Bronchial epithelial cell (primary cell): ENCODE measurements at places on chromosomes 7 and 10. TPM values are rescaled to one million over a fixed set of nuclear protein-coding genes. Genes with fewer than 3 reads are reported as not detected.

DNA sequence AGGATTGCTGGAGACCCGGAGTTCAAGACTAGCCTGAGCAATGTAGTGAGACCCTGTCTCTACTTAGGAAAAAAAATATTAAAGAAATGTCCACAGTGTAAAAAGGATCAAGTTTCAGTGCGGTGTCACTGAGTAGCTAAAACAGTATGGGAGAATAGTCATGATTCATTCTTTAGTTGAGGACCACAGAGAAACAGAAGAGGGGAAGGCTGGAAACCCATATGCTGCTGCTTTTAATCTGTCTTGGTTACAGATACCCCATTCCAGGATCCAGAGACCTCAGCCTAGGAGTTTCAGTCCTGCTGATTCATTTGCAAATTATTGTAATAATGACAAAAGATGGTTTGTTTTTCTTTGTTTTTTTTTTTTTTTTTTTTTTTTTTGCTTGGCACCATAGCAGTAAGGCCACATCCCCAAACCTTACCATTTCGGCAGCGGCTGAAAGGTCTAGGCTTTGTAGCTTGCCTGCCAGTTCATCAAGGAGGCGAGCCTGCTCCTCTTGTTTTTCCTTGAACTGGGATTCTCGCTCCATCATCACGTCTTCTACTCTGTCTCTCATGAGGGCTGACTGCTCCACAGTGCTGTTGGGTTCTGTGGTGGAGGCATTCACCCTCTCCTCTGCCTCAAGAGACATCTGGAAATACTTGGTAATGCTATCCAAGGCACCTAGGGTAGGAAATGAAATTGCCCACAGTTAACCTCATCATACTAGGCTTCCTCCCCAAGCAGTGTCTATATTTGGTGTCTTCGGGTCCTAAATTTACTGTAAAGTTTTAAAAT lies 44.2 kb downstream of the DLD start:
- no peak for DNase-seq

LDB3 gene
- total RNA-seq: under 0.01 TPM in 1 of 2 replicates, not detected in the other

DNA sequence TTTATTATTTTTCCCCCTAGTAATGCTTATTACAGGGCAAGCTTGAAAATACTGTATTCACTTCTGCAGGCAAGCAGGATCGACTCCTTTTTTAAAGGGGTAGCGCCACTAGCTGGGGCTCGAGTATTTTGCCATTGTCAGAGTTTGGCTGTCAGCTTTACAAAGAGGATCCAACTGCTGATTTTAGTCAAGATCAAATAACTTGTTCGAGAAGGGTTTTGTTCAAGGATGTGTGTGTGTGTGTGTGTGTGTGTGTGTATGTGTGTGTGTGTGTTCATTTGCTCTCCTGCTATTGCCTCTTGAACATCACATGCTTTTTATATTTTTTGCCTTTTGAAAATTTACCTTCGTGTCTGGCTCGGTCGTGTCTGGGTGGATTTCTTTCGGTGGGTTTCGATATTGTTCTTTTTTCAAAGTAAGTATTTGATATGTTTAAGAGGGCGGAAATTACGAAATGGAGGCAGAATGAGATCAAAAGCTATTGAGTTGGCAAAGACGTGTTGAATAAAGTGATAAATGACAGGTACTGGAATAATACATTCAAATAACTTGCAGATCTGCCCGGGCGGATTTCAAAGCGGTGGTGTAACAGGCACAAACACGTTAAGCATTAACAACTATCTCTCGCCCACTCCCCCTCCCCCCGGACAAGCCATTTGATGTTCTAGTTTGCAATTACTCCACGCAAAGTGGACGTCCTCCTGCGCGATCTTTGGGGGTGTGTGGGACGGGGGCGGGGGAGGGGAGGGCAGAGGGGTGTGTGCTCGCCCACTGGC lies 1.1 kb downstream of the ARID5B start:
- DNase-seq: peak; percentile 90

CUZD1 gene
- total RNA-seq: 0.51 and 0.79 TPM in 2 replicates

DNA sequence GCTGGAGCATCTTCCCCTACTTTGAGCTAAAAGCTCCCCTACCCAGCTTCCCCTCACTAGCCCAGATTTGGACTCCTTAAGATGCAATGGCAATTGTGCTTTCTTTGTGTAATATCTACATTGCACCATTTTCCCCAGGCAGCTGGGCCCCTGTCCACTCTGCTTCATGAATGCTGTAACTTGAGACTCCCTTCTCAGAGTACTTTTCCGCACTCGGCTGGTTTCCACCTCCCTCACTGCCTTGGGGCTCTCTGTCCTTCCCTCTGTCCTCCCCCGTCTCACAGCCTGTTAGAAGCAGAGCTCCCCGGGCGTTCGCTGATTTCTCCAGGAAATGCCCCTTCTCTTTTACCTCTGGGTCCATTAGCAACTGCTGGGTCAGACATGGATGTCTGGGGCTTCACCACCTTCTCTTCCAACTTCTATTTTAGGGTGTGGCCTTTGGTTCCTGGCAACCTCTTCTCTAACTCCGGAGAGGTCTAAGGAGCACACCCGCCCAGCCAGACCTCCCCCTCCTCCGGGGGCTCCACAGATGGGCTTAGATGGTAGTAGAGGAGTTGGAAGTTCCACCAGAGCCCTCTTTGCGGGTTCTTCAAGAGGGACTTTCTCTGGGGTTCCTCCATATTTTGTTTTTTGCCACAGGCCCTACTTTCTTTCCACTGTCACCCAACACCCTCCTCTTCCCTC lies 2.9 kb upstream of the TMEM72 start:
- DNase-seq: no peak

FAM24B gene
- total RNA-seq: 7.9 and 11.1 TPM in 2 replicates

GRCh38 chr7:100357131-100357561 lies 771 bp upstream of the PILRB start:
- DNase-seq: no peak

DNA sequence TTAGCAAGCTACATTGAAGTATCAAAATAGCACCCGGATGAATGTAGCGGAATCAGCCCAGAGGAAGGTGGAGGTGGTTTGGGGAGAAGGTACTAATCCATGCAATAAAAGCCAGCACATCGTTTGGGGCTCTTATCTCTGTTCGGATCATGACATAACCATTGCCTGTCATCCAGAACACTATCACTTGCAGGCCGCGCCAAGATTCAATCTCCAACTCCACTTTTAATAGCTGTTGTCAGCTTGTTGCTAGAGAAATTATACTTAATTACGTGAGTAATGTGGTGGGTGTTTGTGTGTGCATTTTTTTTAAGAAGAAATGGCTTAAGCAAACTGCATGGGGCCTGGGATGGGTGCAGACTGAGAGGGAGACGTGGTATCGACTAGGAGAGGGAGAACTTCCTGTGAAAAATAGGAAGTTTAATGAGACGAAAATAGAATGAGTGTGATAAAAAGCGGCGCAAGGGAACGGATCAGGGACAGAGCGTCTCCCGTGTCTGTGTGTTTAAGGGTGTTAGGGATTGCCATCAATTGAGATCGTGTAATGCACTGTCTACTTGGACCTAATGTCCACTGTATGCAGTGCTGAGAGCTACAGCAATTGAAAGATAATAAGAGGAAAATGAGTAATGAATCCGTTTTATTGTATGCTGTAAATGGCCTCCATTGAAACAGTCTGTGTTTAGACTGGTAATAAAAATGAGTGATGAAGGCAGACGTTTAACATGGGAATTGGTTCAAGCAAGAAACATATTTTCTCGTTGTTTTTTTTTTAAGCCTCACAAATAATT lies 27.6 kb upstream of the SFMBT2 start:
- DNase-seq: no peak
